ENCODE measurements at places on chromosomes 11 and 22.

DNA sequence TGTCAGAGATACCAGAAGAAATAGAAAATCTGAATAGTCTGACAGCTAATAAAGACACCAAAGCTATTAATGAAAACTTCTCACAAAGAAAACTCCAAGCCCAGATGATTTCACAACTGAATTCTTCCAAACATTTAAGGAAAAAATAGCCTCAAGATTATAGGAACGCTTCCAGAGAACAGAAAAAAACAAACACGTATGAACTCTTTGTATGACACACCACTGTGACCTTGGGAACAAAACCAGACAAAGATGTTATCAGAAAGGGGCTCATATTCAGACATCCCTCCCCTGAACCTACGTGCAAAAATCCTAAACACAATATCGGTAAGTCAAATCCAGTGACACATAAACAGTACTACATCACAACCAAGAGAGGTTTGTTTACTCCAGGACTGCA is 23.5 kb downstream of the CERK start:
- no peak for DNase-seq

DNA sequence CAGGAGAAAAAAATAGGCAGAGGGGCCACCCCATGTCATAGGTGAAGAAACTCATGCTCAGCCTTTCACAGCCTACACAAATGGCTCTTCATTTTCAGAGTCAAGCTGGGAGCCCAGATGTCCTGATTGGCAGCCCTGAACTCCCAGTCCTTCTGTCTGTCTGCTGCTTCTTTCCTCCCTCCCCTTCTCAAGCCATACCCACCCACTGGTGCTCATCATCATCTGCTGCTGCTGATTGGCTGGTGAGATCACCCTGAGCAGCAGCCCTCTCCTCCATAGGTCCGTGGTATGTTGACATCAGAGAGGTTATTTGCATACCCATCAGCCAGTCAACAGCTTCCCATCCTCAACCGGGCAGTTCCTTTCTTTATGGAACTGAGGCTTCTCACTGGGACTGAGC is 46.1 kb upstream of the PRDM11 start:
- DNase-seq: peak; percentile 15

DNA sequence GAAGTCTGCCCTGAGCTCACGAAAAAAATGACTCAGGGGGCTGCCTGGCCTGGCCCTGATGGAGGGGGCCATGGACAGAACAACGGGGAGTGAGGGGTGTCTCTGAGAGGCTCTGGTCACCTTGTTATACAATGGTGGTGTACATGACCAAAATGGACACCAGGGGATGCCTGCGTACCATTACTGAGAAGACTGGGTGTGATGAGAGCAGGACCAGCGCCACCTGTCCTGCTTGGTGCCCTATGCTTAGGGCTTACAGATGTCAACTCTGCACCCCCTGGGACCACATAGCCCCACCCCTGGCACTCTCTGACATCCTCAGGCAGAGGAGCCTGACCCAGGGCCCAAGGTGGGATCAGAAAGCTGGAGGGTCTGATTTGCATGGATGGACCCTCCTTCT is 104.8 kb downstream of the ZNF280B start:
- DNase-seq: no peak

DNA sequence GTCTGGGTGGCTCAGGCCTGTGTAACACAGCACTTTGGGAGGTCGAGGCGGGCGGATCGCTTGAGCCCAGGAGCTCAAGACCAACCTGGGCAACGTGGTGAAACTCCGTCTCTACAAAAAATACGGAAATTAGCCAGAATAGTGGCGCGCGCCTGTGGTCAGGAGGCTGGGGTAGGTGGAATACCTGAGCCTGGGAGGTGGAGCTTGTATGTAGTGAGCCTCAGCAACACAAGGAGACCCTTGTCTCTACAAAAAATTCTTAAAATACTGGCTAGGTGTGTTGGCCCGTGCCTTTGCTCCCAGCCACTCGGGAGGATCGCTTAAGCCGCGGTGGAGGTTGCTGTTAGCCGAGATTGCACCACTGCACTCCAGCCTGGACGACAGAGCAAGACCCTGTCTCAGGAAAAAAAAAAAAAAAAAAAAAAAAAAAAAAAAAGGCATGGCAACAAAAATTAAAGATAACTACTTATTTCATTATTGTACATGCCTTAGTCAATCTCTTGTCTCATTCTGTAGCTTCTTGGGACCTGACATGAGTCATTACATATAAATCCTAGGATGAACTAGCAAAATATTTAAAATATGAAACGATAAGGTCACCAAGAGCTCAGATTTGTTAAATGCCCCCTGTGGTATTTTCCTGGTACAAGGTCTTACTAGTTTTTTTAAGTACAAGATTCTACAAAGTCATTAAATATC is 1.1 kb downstream of the TAF1D start:
- DNase-seq: no peak

DNA sequence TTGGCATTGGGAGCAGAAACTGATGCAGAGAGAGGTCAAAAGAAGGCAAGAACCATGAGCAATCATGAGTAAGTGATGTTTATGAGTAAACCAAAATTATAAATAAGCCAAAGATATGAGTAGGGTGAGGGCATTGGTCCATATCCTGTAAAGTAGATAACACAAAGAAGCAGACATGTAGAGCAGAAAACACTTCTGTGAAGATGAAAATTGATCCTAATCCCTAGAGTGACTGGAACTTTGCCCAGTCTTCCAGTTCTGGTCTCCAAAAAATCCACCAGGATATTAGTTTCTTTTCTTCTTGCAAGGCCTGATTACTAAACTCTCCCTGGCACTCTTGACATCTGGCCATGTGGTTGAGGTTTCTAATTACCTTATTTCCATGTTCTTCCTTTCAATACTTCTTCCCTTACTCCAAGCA is 13.7 kb upstream of the DRD2 start:
- DNase-seq: no peak

- DNase-seq: no peak
Measured at GRCh38 chr11:115677190-115677589, 173.0 kb upstream of the CADM1 start.
